ENCODE measurements at places on chromosomes 2 and 18.
A peak's percentile ranks its signal among the peaks of the same experiment; 100 is the strongest.

- DNase-seq = no peak
These were observed 96.3 kb upstream of the TANK start for GRCh38 chr2:161063946-161064306.

- no peak for DNase-seq
These were observed 54.3 kb downstream of the DGKD start for GRCh38 chr2:233408366-233409285.

GRCh38 chr2:70959271-70959761 lies 19.1 kb upstream of the ANKRD53 start:
- DNase-seq = no peak

DNA sequence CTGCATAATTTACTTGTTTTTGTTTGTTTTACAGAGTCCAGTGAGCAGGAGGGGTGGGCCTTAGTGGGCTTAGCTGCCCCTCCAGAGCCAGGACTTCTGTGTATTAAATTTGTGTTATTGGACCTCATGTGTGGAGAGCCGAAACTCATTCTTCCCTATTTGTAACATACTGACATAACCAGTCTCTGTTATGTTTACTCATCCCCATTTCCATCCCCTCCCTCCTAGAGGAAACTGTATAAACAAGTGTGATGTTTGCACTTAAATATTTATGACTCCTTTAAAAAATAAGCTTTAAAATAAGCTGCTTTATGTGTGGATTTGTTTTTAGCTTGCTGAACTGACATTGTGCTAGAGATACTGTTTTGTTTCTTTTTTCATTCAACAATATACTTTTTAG lies 13.8 kb downstream of the ZNF512 start:
- DNase-seq = no peak

DNA sequence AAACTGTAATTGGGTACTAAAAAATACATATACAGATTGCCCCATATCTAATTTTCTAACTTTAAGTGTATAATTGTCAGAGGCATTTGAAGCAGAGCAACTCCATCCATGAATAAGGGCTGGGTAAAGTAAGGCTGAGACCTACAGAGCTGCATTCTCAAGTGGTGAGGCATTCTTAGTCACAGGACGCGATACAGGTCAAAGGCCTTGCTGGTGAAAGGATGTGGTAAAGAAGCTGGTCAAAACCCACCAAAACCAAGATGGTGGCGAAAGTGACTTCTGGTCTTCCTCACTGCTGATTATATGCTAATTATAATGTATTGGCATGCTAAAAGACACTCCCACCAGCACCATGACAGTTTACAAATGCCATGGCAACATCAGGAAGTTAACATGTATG lies 50.0 kb downstream of the SLC8A1 start:
- peak; percentile 28 for DNase-seq

DNA sequence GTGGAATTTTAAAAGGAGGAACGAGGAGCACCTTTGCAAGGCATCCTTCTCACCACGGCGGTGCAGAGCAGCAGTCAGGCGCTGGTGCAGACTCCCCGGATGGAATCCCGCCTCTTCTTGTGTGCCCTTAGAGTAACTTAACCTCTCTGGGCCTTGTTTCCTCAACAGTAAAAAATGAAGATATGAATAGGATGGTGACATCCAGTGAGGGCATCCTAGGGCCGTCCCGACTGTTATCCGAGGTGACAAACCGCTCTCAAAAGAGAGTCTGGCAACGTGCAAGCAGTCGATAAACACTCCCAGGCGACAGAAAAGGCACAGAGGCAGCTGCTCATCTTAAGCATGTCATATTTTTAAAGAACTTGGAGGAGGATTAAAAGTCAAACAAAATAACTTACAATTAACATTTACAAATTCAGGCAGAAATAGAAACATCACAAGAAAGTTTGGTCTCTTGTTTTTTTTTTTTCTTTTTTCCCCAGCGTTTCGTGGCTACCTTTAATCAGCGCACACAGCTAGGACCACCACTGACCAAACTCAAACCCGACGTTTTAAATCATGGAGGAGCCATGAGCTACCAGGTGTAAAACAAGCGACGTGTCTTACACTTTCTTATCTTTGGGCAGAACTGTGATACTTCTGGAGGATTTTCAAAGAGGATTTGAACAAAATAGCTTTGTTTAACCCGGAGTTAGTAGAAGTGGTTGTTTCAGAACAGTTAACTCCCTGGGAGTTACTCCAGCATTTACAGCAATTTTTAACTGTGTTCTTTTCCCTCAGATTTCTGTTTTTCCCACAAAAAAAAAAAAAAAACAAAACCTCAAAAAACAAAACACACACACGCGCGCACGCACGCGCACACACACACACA lies 2.1 kb downstream of the MBP start:
- no peak for DNase-seq

DNA sequence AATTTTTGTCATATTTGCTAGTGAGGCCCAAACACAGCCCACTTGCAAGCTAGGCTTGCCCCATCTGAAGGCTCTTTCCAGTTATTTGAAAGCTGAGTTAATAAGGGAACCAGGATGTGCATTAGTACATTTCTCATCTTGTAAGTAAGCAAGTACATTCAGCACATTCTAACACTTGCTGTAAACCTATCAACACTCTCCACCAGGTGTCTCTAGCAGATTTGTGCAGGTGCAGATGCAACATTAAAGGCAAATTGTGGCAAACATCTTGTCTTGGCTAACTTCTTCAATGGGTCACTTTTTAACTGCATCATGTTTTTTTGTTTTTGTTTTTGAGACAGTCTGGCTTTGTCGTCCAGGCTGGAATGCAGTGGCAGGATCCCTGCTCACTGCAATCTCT lies 25.3 kb upstream of the MFSD6 start:
- DNase-seq = no peak

GRCh38 chr18:62345909-62346308 lies 20.8 kb downstream of the TNFRSF11A start:
- DNase-seq = no peak

- no peak for DNase-seq
These were observed 735.2 kb downstream of the GALR1 start for GRCh38 chr18:77984833-77985232.

DNA sequence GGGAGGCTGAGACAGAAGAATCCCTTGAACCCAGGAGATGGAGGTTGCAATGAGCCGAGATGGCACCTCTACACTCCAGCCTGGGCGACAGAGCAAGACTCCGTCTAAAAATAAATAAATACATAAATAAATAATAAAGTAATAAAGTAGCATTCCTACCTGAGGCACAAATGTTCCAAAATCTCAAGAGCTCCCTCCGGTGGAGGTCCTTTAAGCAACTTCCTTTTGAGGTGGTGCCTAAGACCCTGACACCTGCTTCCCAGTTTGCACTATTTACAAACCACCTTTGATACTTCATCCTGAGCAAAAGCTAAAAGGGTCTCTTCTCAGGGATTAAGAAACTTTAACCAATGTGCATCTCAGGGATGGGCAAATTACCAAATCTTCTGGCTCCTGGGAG lies 505.1 kb downstream of the CNTNAP5 start:
- DNase-seq = no peak

GRCh38 chr2:234577191-234577590 lies 80.3 kb upstream of the ARL4C start:
- DNase-seq = no peak

DNA sequence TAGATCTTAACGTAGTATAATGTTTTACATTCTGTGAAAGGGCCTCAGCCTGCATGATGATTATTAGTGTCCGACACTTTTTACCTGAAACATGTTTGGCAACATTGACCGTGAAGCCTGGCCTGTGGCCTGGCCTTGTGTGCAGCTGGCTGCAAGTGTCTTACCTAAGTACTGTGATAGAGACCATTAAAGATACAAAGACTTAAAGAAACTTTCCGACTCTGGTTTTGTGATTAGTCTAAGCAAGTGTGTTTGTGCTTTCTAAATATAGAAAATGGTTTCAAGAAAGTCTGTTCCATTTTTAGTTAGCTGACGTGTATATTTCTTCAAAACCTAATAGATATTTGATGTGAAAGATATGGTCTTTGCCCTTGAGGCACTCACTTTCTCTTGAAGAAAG lies 601.8 kb downstream of the LRP1B start:
- DNase-seq = no peak

GRCh38 chr18:74081966-74082741 lies 65.5 kb downstream of the FBXO15 start:
- DNase-seq = no peak

GRCh38 chr2:26521054-26521912 lies 43.4 kb upstream of the OTOF start:
- no peak for DNase-seq

- DNase-seq = no peak
These were observed 1362.2 kb upstream of the TMEFF2 start for GRCh38 chr2:193556766-193557470.
